ENCODE measurements at places on chromosomes 11 and 22.

GRCh38 chr11:117884994-117885393, 8.5 kb upstream of the FXYD6 start:
- DNase-seq, result no peak

- DNase-seq, result no peak
Measured at GRCh38 chr11:122486793-122487495, 168.6 kb upstream of the UBASH3B start.

DNA sequence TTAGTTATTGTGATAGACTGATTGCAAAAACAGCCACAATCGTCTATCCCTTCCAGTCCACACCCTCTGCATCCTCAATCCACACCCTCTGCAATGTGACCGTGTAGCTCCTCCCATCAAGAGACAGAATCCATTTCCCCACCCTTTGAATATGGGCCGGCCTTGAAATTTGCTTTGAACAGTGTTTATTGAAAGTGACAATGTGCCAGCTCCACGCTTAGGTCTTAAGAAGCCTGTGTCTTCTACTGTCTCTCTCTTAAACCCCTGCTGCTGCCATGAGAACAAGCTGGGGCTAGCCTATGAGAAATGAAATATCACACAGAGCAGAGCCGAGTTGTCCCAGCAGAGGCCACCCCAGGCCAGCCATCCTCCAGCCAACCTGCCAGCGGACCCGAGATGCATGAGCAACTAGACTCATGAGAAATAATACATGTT, 22.3 kb upstream of the MICAL2 start:
- no peak for DNase-seq

GRCh38 chr22:49097966-49098365, 729.7 kb downstream of the BRD1 start:
- DNase-seq, result no peak

DNA sequence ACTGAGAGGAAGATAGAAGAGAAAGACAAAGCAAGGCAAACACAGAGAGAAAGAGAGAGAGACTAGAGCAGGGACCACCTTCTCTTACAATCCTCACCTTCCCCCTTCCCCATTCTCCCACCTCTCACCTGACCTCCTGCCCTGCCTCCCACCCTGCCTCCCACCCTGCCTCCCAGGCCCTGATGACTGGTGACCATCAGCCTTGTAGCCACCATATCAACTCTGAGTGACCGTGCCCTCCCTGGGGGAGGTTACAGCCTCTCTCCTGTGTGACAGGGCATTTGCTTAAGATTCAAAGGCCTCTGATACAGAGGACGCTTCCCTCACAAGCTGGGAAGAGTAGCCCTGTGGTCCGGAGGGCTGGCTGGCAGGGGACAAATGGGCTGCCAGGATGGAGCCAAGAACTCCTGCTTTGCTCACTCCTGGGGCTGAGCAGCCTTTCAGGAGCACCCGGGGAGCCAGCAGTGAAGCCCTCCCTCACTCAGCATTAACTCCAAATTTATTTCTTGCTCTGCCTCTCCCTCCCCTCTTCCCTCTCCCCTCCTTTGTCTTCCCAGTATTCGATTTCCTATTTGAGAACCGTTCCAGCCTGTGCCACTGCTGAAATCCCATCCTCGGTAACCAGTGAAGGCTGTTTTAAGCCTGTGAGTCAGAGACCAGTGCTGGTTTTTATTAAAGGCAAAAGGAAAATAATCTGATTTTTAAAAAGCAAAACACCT, 125.2 kb upstream of the SYT13 start:
- no peak for DNase-seq

DNA sequence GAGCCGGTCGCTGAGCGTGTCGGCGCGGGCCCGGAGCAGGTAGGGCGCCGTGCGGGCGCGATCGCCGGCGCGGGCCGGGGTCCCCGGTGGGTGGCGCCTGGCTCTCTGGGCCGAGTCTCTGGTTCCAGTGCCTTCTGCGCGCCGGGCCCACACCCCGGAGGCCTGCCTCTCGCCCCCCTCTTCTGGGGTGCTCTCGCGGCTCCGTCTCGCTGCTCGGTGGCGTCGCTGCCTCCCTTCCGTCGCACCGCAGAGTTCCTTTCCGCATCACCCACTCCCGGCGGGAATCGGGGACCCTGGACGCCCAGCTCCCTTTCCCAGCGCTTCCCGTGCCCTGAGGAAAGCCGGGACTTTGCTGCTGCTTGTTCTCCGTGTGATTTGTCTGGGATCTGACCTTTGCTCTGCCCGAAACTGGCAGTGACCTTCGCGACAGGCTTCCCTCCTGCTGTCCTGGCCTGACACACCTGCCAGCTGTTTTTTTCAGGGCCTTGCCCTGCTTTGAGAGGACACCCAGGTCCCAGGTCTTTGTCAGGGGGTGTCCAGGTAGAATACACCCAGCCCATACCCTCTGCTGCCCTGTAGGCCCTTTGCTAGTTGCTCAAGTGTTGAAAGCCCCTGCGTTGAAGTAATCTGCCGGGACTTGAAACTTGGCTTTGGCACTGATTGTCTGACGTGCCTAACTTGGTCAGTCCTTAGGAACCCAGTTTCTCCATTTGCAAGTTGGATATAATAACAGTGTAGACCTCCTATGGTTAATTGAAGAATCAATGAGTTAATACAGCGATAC, 711 bp downstream of the FDX1 start:
- DNase-seq, result peak; percentile 9

- DNase-seq, result no peak
Measured at GRCh38 chr11:67211656-67212436, 54.4 kb upstream of the GRK2 start.

DNA sequence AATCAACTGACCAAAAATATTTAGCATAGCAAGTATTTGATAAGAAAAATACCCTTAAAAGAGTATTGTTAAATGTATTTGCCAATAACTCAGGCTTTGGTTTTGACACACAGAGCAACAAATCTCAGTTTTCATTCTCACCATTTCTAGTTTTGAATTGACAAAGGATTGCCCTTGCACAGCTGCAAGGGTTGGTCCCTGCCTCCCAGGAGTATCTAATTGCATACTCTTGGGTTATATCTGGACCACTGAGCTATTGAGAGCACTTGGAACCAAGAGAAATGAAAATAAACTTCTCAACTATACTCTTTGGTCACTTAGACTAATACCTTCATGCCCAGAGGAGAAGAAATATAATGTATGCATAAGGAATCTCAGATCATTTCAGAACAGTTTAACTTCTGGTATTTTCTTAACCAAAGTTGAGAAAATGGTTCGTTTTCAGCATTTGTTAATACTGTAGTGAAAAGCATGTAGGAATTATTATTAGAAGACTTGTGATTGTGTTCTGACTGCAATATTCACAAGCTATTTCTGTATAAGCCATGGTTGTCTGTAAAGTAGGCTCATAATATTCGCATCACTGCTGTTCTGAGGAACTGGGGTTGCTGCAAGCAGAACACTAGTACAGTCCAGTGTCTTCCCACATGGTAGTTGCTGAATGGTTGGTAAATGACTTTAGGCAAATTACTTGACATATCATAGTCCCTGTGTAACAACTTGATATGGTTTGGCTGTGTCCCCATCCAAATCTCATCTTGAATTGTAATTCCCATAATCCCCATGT, 7.9 kb downstream of the C2CD3 start:
- no peak for DNase-seq

- no peak for DNase-seq
Measured at GRCh38 chr11:66015454-66015881, 3.7 kb downstream of the CST6 start.

DNA sequence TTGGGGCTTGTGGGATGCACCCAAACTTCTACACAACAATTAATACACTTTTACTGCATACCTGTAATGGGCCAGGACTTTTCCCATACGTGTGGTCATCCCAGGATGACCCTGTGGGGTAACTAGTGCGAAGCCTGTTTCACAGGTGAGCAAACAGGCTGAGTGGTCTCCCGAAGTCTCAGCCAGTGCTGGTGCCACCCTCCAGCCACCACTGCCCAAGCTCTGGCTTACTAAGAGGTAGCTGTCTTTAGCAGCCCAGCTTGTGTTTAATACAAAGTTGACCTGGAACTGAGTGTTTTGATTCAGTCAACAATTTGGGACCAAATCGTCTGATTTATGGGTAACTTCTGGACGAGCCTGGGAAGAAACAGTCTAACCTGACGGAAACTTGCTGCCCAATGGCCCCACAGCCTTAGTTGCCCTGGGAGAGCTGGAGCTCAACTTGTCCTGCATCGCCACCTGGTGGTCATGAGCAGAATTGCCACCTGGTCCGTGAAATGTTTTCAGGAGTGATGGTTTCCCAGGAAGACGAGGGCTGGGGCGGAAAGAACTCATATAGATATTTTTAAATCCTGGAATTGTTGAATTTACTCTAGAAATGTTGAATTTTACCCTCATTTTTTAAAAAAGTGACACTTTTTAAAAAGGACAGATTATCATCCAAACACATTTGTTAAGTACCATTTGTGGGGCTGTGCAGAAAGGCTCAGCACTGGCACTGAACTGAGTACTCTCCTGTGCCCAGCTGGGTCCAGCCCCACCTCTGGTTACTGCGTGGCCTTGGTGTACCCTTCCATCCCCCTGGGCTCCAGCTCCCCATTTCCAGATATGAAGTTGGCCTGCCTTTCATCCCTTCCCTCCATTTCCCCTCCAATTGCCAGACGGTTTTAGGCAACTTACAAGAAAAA, 95.5 kb upstream of the PARVA start:
- peak; percentile 76 for DNase-seq

GRCh38 chr22:41425660-41426365, 20.8 kb downstream of the TOB2 start:
- no peak for DNase-seq

DNA sequence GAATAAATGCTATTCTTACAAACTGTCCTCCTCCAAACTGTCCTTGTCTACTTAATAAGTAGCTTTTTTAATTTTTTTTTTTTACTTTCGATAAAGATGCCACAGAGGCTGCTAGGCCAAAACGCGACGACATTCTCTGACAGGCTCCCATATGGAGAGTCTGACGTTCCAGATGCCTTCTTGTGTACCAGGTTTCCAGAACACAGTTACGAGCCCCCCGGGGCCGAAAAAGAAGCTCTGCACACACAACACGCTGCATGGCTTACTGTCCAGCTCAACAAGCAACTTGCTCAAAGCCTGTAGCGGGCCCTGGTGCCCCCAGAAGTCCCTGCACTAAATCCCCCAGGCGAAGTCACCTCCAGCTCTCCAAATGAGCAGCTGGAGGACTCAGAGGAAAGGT, 39.3 kb downstream of the LARGE1 start:
- no peak for DNase-seq

DNA sequence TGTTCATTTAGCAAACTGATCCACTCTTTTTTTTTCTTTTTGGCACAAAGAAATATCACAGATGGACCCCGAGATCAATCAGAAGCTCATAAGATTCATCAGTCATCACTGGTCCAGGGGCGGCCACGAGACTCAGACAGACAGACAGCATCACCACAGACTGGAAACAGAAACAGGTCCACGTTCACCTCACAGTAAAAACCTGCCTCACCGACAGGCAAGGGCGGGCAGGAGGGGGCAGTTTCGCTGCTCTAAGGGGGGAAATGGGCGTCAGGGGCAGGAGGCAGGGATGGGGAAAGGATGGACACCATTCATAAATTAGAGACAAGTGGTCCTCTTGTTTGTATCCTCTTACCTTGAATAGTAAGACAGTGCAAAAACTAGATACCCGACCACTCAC, 16.5 kb downstream of the CHST1 start:
- DNase-seq, result peak; percentile 27

DNA sequence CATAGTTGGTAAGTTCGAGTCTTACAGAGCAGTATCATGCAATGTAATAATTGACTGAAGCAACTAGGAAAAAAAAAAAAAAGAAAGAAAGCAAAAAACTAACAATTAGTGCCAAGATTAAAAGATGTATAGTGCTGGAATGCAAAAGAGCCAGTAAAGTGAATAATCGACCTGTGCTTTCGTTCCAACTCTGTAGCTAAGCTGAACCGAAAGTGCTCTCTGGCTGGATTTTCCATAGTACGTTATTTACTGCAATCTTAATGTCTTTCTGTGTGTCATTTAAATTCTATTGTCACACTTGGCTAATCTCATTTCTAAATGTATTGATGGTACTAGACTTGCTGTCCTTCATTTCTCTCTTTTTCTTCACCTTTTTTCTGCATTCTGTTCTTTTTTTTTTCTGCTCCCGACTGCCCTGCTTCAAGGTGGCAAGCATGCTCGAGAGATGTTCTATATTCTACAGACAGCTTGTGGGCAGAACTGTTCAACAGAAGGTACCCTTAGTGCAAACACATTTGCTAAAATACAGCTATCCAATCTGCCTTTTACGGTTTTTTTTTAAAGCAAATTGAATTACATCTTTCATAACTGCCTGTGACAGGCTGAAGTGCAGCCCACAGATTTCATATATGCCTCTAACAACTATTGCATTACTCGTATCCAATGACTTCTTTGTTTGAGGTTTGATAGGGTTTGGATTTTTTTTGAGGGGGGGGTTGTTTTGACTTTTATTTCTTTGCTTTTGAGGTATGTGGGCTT, 204.2 kb upstream of the MTNR1B start:
- no peak for DNase-seq
